Stimulated activated CD8-positive, alpha-beta memory T cell treated with anti-CD3 and anti-CD28 coated beads, Interleukin-7, amount 100 ng/mL, for 1 hour (primary cell): ENCODE measurements at places on chromosomes 5 and 9.

- no peak for DNase-seq
Measured at GRCh38 chr9:87504938-87505337, 7.3 kb downstream of the DAPK1 start.

- DNase-seq = no peak
Measured at GRCh38 chr5:168877132-168877892, 298.1 kb upstream of the PANK3 start.

DNA sequence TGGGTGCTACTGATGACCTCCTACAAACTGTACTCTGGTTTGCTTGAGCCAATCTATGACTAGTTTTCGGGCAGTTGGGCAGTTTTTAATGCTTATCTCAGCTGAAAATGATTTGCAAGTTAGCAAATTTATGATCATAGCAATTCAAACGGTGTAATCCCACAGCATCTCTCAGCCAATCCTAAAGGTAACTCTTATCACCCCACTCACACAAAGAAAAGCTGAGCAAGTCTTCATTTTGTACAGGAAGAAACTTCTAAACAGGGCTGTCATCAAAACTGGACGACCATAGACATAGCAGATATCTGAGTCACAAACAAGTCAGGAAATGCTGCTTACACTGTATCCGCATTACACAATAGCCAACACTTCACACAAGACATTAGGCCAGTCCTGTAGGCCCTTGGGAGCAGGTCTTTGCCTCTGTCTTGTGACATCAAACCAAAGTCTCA, 2.6 kb upstream of the ENC1 start:
- no peak for DNase-seq

GRCh38 chr5:61319388-61320146, 12.5 kb upstream of the ZSWIM6 start:
- no peak for DNase-seq

DNA sequence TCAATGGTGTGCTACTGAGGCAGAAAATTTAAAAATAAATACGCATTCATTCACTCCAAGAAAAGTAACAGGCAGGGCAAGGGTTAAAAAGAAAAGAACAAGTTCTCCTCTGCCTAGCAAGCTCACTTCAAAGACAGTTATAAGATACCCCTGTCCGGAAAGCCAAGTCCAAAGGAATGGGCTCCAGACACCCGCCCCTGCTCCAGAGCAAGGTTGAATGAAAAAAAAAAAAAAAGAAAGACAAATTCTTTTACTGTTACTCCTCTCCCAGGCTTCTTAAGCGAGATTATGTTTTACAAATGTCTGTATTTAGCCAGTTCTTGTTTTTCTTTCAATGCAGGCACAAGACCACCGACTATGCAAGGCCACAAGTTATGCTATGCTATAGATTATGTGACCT, 9.1 kb upstream of the ANXA2R start:
- DNase-seq = no peak

GRCh38 chr5:137075163-137075970, 423.8 kb downstream of the SPOCK1 start:
- no peak for DNase-seq

- DNase-seq = no peak
Measured at GRCh38 chr5:93580063-93580926, 724 bp downstream of the NR2F1-AS1 start.

- DNase-seq = no peak
Measured at GRCh38 chr9:104748359-104749031, 1.0 kb downstream of the NIPSNAP3A start.

DNA sequence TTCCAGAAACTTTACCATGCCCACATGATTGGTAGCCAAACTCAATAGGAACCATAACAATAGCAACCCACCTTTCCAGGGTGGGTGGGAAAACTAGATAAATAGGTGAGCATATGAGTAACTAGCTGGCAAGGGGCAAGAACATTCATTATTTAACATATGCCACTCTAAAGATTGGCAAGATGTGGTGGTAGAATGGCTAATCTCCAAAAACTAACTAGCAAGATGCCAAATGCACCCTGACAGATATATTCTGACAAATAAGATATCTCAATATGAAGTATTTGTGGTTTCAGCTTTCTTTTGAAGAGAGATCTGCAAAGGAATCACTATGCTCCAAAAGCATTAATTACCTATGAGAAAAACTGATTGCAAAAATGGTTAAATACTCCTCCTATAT, 895.6 kb downstream of the TLE1 start:
- DNase-seq = no peak
